Left ventricle myocardium inferior (tissue), 1 donor: ENCODE measurements at places on chromosomes 2 and 18. TPM values are rescaled to one million over a fixed set of nuclear protein-coding genes. Genes with fewer than 3 reads are reported as not detected.

GRCh38 chr2:120715941-120716340 lies 19.7 kb upstream of the GLI2 start:
- DNase-seq, result no peak

DNA sequence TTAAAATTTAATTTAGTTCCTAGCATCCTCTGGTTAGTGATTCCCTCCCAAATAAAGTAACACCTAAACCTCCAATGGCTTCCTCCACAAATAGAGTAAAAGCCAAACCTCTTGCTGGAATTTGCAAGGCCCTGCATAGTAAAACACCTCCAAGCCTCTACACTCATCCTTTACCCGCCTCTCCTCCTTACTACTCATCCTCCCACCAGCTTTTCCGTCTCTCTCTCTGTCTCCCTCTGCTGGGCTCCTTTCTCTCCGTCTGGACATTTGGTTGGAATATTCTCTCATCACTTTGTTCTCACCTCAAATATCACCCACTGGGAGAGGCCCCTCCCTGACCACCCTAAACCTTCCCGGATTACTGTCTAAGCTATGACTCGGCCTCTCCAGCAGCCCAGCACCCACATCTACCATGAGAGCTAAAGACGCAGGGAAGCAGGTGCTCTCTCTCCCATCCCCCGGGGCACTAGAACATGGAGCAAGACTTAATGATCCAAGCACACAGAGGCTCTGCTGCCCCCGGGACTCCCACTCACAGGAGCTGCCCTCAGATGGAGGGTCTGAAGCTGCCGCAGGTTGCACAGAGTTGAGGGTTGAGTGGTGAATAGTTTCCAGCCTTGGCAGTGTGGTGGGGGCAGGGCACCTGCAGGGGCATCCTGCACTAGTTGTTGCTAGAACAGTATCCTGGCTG lies 167.2 kb downstream of the FBXO15 start:
- DNase-seq, result no peak

DNA sequence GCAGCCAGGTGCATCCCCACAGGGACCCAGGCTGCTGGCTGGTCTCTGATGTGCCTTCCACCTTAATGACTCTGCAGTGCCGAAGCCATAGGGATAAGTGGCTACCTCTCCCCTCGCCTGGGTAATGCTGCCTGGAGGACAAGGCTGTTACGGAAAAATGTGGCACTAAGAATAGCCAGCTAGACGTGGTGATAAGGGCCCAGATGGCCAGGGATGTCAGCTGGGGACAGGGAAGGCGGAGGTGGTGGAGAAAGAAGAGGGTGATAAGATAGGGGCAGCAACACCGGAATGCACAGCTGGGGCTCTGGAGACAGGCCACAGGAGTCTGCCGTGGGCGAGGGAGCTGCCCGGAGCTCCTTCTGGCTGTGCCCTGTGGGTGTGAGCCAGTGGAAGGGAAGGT lies 170.6 kb downstream of the FHOD3 start:
- DNase-seq, result peak; percentile 75

DNA sequence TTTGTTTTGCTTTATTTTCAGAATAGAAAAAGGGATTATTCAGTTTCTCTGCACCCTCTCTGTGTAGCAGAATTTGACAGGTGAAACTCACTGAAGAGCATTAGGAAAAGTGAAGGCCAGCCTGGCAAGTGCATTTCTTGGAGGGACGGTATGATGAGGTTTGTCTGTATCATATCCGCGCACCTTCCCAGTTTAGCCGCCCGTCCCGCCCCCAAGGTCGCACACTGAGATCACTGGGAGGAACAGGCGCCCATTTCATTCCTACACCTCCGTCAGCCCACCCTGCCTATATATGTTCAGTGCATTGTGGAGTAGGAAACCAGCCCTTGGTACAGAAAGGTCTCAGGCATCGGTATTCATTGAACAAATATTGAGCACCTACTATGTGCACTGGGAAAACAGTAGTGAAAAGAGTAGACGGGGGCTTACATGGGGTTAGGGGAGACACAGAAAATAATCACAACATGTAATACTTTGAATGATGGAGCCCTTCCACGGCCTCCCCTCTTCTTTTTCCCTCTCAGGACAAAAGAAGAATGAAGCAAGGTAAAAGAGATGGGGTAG lies 678 bp upstream of the FECH start:
- DNase-seq, result no peak

DNA sequence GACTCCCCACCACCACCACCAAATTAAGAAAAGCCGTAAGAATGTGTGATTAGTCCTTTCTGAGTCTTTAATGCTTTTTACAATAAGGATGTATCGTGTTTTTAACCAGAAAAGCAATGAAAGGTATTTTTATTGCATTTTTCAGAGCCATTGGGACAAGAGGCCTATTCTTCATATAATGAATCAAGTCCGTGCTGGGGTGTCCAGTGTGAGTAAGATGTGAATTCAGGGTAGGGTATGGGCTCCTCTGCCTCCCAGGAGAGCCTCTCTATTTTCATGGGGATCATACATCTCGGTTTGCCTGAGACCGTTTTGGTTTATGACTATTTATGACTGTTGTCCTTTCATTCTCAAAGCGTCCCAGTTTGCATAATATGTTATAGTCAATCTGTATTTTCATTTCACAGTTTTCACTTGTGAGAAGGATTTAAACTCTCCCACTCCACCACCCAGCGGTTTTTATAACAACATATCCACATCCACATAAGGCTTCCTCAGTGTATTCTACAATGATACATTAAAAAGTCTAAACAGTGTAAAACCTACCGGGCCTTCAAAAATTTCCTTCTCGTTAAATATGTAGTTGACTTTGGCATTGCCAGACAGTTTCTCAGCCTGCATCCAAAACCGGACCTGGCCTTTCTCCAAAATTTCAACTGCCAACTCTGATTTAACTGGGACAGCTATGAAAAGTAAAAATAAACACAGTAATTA lies 80.8 kb upstream of the LPIN2 start:
- DNase-seq, result no peak

DNA sequence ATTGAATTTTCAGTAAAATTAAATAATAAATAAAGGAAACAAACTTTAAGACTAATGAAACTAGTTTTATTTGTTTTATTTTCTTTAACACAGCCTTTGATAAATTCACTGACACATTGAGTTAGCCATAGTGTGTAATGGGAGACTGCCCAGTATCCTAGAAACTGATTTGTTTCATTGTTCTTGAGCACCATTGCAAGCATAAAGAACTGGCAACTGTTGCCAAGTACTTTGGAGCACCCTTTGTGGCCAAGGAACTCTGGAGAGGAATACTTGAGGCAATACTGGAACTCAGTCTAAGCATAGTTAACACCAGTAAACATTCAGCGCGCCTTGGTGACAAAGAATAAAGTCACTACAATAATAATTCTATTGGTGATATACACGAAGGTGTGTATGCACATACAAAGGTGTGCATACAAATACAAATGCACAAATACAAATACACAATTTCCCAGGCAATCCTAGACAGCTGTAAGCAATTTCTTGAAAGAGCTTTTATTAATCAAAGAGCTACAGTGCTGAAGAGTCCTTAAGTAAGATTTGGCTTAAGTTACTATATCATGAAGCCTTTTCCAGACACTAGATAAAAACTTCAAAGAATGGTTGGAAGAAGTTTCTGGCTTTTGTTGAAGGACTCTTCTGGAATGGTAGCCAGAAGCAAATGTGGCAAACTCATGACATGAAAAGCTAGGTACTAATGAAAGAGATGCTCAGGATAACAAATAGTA lies 1371.2 kb downstream of the LRP1B start:
- DNase-seq, result no peak

DNA sequence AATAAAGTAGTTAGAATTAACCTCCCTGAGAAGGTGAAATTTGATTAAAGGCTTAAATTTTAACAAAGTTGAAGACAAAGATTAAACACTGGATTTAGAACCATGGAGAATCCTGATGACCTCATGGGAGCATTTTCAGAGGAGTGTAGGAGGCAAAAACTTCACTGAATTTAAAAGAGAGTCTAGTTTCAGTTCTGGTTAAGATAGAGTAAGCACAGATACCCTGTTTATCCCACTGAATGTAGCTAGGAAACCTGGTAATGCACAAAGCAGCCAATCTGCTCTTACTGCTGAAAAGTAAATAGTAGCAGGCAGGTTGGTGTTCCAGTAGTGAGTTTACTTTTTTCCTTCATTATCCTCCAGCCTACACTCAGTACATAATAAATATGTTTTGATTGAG lies 654.9 kb upstream of the SYT4 start:
- no peak for DNase-seq

DNA sequence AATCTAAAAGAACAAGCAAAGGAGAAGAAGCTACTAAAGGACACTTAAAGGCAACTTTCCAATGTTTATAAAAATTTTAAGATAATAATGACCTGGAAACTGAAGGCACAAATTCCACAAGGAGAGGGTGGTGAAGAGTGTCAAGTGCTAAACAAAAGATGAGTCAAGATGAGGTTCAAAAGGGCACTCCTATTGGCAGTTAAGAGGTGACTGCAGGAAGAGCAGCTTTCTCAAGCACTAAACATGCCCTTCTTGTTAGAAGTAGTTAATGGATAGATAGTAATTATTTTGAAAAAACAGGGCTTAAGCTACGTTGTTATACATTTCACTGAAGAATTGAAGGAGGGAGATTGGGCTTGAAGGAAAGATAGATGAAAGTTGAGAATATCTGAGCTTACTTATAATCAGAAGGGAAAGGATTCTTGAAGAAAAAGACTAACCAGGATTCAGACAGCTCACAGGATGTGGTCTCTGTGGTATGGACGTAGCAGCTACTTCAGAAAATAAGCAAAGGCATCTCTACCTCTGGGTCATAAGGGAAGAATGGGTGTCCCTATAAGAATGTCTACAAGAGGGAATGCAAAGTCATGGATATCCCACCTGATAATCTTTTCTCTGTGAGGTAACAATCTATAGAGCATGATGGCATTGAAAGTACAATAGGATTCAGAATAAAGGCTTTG lies 454.7 kb upstream of the SLC39A10 start:
- DNase-seq, result no peak

- DNase-seq, result no peak
Measured at GRCh38 chr2:98554116-98554861, 54.0 kb downstream of the COA5 start.

DNA sequence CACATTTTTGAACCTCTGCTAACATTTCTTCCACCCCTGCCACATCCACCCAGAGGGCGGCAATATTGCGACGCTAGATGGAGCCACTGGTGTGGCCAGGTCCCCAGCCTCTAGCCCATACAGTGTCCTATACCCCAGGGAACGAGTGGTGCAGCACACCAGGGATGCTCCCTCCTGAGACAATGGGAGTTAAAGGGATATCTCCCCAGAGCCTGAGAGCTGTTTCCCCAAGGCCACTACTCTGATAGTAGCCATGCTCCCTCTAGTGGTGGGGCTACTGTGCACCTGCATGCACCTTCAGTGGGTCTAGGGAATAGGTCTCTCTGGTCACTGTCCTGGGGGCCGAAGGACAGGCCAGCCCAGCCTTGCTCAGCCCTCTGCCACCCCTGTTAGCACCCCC lies 336.4 kb upstream of the FSHR start:
- DNase-seq, result no peak

- no peak for DNase-seq
Measured at GRCh38 chr2:182818925-182819324, 47.5 kb downstream of the FRZB start.

DNA sequence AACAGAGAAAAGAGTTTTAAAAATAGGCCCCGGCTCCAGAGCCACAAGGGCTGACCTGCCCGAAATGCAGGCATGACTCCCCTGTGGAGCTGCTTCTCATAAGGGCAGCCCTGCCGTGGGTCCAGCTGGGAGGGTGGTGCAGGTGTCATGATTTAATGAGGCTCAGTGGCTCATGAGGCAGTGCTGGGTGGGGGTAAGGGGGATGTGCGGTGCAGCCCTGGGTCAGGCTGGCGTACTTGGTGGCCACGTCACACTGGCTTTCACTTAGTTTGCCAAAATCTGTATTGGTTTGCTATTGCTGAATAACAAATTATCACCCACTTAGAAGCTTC lies 33.6 kb downstream of the HJURP start:
- DNase-seq, result no peak

DNA sequence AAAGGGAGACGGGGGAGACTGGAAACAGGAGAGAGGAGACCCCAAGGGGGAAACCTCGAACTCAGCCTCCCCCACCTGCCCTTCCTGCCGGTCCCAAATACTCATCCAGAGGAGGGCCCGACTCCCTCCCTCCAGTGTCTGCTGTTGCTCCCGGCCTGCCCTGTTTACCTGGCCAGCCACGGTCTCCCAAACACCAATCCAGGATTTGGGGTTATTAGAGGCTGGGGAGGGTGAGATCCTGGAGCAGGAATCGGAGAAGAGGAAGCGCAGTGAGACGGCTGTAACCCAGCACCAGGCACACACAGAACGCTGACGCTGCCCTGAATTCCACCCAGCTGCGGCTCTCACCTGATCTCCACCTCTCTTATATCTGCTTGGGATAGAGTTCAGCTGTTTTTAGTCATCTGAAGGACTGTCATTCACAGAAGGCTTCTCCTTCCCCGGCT lies 213.0 kb downstream of the TNS1 start:
- DNase-seq, result no peak

- no peak for DNase-seq
Measured at GRCh38 chr2:61178603-61179545, 16.9 kb downstream of the C2orf74 start.

DNA sequence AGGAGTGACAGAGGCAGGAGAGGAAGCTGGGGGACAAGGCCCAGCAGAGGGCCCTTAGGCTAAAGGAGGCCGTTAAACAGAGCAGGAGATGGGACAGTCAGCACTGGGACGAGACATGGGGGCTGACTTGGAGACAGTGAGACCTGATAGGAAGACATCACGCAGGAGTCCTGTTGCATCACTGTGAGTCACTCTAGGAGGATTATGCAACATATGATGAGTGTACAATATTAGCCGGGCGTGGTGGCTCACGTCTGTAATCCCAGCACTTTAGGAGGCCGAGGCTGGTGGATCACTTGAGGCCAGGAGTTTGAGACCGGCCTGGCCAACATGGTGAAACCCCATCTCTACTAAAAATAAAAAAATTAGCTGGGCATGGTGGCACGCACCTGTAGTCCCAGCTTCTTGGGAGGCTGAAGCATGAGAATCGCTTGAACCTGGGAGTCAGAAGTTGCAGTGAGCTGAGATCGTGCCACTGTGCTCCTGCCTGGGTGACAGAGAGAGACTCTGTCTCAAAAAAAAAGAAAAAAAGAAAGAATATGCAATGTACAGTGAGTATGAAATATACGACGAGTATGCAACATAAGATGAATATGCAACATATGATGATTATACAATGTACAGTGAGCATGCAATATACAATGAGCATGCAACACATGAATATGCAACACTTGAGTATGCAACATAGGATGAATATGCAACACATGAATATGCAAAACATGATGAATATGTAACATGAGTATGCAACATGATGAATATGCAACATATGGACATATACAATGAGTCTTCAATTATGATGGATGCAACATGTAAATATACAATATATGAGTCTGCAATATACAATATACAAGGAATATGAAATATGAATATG lies 83.3 kb upstream of the ID2 start:
- no peak for DNase-seq

GRCh38 chr2:174013315-174013751 lies 48.2 kb upstream of the SP3 start:
- DNase-seq, result peak; percentile 39

Gene PDE1A
- total RNA-seq, result 17.3 TPM

Gene MYO7B
- total RNA-seq, result 0.44 TPM

Gene ABCG8
- not detected for total RNA-seq

Gene UGT1A3
- total RNA-seq, result not detected

Gene IL1RL2
- total RNA-seq, result 0.30 TPM
